Forelimb muscle (tissue), 1 donor: ENCODE measurements at places on chromosomes 16 and 17. TPM values are rescaled to one million over a fixed set of nuclear protein-coding genes. Genes with fewer than 3 reads are reported as not detected.

The PPL gene
- polyA plus RNA-seq: 1.1 TPM

The TEKT1 gene
- polyA plus RNA-seq: not detected

The IRF8 gene
- polyA plus RNA-seq: 5.4 TPM

The TRIM25 gene
- polyA plus RNA-seq: 11.5 TPM

- DNase-seq: peak; percentile 98
Observed at GRCh38 chr16:4624015-4624826, at the start of gene MGRN1. TSS of gene MGRN1 (plus strand) at chr16:4624826. CDS start at chr16:4624961, 135 bp downstream.

DNA sequence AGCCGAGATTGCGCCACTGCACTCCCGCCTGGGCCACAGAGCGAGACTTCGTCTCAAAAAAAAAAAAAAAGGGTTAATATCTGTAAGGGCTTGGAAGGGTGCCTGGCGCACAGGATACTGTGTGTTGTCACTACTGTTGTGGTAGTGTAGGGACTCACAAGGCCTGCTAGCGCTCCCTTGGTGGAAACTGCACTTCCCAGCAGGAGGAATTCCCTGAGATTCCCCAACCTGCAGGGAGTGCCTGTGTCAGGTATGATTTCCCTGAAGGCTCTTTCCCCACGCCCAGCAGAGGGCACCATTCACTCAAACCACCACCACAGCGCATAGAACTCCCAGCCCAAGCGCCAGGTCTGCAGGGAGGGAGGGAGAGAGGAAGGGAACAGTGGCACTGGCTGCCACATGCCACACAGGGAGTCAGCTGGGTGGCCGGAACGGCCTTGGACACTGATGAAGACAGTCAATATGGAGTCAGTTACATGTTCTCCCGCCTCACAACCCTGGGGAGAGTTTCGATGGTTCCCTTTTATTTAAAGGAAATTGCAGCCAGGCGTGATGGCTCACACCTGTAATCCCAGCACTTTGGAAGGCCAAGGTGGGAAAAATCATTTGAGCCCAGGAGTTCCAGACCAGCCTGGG, 32.7 kb upstream of the CDH1 start:
- no peak for DNase-seq

GRCh38 chr17:32256701-32257019, 9.0 kb upstream of the RHBDL3 start:
- no peak for DNase-seq

DNA sequence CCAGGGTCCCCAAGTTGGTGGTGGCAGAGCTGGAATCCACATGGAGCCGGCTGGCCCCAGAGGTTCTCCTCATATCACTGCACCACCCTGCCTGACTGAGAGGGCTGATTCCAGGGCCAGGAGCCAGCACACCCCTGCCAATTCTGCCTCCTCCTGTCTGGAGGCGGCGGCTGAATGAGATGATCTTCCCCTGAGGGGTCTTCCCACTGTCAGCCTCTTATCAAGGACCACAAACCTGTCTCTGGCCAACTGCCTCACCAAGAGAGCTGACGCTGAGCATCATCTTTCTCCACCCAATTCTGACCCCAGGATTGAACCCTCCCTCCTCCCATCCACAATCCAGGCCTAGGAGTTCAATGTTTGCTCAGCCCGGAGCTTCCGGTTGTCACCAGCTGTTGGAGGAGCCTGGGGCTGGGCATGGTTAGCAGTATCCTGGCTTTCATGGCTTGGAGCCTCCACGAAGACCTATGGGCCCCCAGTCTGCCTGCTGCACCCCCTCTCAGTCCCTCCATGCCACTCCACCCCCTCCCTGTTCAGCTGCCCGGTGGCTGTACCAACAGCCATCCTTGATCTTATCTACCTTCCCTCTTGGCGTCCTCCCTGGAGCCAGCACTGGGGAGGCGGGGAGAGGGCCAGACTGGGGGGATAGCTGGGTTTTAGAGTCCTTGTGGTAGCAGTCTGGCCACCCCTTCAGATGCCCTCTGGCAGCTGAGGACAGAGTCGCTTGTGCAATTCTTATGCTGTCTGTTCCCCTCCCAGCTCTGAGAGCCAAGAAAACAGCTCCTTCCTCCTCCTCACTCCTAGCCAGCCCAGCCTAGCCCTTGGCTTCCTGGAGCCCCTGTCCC, 25.6 kb downstream of the ABCC3 start:
- no peak for DNase-seq

DNA sequence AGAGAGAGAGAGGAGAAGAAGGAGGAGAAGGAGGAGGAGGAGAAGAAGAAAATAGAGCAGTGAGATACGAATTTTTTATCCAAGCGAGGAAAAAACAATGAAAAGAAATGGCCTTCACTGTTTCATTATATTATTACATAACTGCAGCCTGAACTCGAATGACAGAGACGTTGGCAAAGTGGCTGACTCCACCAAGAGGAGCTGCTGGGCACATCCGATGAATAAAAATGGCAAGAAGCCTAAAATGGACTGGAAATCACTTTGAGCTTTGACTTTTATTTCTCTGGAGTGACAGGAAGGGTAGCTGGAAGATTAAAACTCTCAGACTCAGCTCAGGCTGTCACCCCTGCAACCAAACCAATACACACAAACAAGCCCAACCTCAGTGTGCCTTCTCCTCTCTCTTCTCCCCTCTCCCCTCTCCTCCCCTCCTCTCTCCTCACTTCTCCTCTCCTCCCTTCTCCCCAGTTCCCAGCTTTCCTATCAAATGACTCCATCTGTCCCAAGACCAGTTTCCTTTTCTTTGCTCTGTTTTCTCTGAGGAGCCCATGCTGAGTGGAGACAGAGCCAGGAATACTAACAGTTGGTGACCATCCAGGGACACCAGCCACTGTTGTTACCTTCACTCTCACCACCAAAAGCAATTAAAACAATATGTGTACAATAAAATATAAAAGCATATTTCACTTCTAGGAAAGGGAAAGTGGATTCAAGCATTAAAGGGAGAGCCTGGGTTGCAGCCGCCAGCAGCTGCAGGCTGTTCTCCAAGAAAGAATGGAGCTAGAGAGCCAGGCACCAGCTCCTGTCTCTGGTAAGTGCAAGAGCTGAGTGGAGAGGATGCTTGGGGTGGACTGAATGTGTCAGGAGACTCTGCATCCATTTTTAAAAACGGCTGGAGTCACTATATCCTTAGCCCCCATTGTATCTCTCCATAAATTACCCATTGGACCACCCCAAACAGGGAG, 51.2 kb downstream of the SOX9 start:
- DNase-seq: no peak

GRCh38 chr17:42531455-42532354, 4.3 kb upstream of the NAGLU start:
- DNase-seq: no peak
